Right lobe of liver (tissue), 6 donors: ENCODE measurements at places on chromosomes 16 and 17. TPM values are rescaled to one million over a fixed set of nuclear protein-coding genes. Genes with fewer than 3 reads are reported as not detected.

The TPPP3 gene
- total RNA-seq, result not detected

The SLC16A11 gene
- 3.9 TPM for total RNA-seq

The KCNG4 gene
- not detected for total RNA-seq

GRCh38 chr17:7285679-7286078, 4.2 kb downstream of the SLC2A4 start:
- H3K4me1 ChIP-seq, result no peaks in the 10 kb centered on the region
- H3K4me3 ChIP-seq, result no peak overlapping the region
- H3K27ac ChIP-seq, result no peak overlapping the region
- no peaks in the 10 kb centered on the region for H3K27me3 ChIP-seq
- H3K36me3 ChIP-seq, result no peaks in the 10 kb centered on the region
